Suprapubic skin (tissue), 4 donors: ENCODE measurements at places on chromosomes 12 and 14. TPM values are rescaled to one million over a fixed set of nuclear protein-coding genes. Genes with fewer than 3 reads are reported as not detected.

SPRYD4 gene
- total RNA-seq, result 4.8 TPM

AQP2 gene
- total RNA-seq, result 0.15 TPM

- no peaks in the 10 kb centered on the region for H3K27me3 ChIP-seq
- no peak overlapping the region for H3K4me3 ChIP-seq
- H3K4me1 ChIP-seq, result no peaks in the 10 kb centered on the region
- no peak overlapping the region for H3K27ac ChIP-seq
Measured at GRCh38 chr12:21576431-21576830, 28.2 kb downstream of the GYS2 start.

OR9K2 gene
- total RNA-seq, result not detected

GRCh38 chr12:65556676-65557437 lies 267.4 kb upstream of the HMGA2 start:
- peaks cover 8% of the 10 kb centered on the region for H3K27me3 ChIP-seq
- DNase-seq, result peak; percentile 78
- no peak overlapping the region for H3K4me3 ChIP-seq
- no peak overlapping the region for H3K27ac ChIP-seq
- H3K36me3 ChIP-seq, result no peaks in the 10 kb centered on the region

DNA sequence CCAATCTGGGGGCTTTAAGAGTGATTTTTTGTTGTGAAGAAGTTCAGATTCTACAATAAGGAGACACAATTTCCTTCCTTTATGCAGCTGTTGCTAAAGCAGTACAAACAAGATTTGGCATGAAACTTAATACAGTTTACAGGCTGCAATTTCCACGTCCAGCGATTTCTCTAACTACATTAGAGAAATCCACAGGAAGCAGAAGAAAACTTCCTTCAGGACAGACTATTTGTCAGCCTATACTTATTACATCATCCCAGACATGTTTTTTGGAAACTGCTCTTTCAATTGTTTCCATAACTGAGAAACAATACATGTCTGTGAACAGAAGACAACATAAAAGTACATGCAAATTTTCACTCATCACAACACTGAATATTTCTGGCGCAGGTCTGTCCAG lies 204.3 kb downstream of the TTC7B start:
- no peak overlapping the region for H3K27ac ChIP-seq
- H3K4me1 ChIP-seq, result no peaks in the 10 kb centered on the region
- no peaks in the 10 kb centered on the region for H3K27me3 ChIP-seq
- H3K36me3 ChIP-seq, result peaks cover 4% of the 10 kb centered on the region

ATG2B gene
- total RNA-seq, result 24.6 TPM

KRT79 gene
- total RNA-seq, result 48.8 TPM

DNA sequence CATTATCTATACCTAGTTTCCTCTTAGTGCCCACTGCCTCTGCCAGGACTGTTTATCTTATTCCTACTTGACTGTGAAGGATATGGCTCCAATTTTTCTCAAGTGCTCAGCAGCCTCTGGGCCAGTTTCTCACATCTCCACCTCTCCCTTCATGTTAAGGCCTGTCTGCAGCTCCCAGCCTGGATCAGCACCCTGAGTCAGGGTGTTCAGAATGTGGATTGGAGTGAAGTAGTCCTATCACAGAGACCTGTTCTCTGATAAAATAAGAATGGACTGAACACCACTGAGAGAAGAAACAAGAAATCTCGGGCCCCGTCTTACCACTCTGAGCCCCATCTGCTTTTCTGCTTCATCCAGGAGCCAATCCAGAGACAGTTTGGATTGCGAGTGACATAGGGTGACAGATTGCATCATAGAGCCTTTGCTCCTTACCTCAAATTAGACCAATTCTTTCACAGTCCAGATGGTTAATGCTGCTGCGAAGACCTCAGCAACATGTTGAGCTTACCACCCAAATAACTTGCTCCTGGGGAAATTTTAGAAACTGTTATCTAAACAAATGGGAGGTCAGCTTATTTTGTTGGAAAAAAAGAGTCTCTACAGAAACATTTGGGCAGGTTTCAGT lies 473.1 kb downstream of the PDZRN4 start:
- no peaks in the 10 kb centered on the region for H3K27me3 ChIP-seq
- DNase-seq, result no peak
- H3K4me1 ChIP-seq, result no peaks in the 10 kb centered on the region
- no peak overlapping the region for H3K4me3 ChIP-seq
- H3K27ac ChIP-seq, result no peak overlapping the region
- H3K36me3 ChIP-seq, result no peaks in the 10 kb centered on the region

DNA sequence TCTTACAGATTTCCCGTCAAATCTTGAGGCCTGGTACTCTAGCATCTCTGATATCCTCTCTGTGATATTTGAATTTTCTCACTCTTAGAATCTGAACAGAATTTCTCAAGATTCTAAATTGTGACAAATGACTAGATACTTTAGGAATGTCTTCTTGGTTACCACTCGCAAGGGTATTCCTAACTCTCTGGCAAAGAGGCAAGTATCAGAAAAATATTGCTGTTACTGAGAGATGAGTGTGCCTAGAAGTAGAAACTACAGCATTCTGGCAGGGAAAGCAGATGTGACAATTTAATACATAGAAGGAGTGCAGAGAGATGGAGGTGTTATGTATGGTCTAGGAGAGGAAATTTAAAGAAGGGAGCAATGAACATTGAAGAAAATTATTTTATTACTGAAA lies 467.8 kb downstream of the LRIG3 start:
- no peaks in the 10 kb centered on the region for H3K4me1 ChIP-seq
- DNase-seq, result no peak
- H3K27ac ChIP-seq, result no peak overlapping the region
- H3K27me3 ChIP-seq, result no peaks in the 10 kb centered on the region
- H3K4me3 ChIP-seq, result no peak overlapping the region
- H3K36me3 ChIP-seq, result no peaks in the 10 kb centered on the region

- H3K4me3 ChIP-seq, result no peak overlapping the region
- no peaks in the 10 kb centered on the region for H3K4me1 ChIP-seq
- DNase-seq, result no peak
Measured at GRCh38 chr12:127494961-127495915, 771.7 kb upstream of the TMEM132C start.

- no peak overlapping the region for H3K27ac ChIP-seq
- no peaks in the 10 kb centered on the region for H3K36me3 ChIP-seq
- no peak overlapping the region for H3K4me3 ChIP-seq
- peaks cover 4% of the 10 kb centered on the region for H3K4me1 ChIP-seq
- no peak for DNase-seq
Measured at GRCh38 chr14:56154321-56154720, 36.1 kb downstream of the PELI2 start.

KLHL33 gene
- not detected for total RNA-seq

DNA sequence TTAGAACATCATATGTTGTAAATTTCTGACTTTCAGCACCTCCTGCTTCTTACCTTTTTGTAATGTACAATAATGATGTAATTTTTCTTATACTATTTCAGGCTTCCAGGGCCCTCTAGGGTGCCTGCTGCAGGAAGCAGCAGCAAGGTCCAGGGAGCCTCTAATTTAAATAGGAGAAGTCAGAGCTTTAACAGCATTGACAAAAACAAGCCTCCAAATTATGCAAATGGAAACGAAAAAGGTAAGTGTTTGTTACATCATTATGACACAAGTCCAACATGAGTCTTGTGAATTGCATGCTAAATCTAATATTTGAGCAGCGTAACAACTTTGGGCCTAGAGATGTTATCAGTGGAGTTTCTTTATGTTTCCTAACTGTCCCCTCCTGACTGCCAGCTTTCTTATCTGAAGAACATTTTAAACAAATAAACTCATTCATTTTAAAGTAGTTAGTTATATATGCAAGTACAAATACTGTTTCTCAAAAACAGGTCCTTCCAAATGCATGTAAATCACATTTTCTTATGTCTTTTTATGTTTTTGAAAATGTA lies 167.6 kb downstream of the NAV3 start:
- H3K27me3 ChIP-seq, result no peaks in the 10 kb centered on the region
- no peak overlapping the region for H3K4me3 ChIP-seq
- no peak overlapping the region for H3K27ac ChIP-seq
- no peaks in the 10 kb centered on the region for H3K4me1 ChIP-seq
- no peak for DNase-seq

DNA sequence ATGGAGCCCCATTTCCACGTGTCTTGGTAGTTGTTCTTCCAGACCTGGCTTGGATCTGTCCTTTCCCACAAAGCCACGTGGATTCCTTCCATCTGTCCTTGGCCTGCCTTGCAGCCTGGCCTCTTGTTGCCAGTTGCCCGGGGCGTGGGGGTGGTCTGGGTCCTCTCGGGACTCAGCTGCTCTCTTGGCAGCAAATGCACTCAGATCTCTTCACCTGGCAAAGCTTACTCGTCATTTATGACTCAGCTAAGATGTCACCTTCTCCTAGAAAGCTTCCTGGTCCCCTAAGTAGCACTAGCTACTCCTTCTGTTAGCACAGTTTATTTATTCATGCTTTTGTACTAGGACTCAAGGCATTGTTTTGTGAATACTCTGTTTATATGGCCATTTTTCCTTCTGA lies 13.6 kb downstream of the PLEKHG3 start:
- no peaks in the 10 kb centered on the region for H3K27me3 ChIP-seq
- H3K36me3 ChIP-seq, result no peaks in the 10 kb centered on the region
- no peak for DNase-seq
- H3K4me3 ChIP-seq, result no peak overlapping the region
- H3K27ac ChIP-seq, result peak overlapping the region; percentile 78
- H3K4me1 ChIP-seq, result peaks cover 82% of the 10 kb centered on the region

SDR9C7 gene
- total RNA-seq, result 36.4 TPM

DNA sequence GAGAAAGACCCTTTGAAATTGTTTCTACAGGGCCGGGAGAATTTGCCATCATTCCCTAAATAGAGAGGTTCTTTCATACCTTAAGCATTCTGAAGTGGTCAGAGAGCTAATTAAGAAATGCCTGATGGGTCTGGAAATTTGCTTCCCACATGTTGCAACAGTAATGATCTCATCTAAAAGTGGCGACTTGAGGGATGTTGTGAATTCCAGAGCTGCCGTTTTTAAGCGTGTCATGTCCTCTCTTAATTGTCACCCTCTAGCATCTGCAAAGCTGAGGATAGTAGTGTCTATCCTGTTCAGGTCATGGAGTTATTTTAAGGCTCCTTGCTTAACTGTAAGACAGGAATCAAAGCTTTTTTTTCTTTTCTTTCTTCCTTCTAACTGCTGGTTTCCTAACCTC lies 60.4 kb downstream of the FOS start:
- peaks cover 47% of the 10 kb centered on the region for H3K4me1 ChIP-seq
- peak overlapping the region; percentile 87 for H3K27ac ChIP-seq
- no peak overlapping the region for H3K4me3 ChIP-seq
- no peaks in the 10 kb centered on the region for H3K36me3 ChIP-seq

DNA sequence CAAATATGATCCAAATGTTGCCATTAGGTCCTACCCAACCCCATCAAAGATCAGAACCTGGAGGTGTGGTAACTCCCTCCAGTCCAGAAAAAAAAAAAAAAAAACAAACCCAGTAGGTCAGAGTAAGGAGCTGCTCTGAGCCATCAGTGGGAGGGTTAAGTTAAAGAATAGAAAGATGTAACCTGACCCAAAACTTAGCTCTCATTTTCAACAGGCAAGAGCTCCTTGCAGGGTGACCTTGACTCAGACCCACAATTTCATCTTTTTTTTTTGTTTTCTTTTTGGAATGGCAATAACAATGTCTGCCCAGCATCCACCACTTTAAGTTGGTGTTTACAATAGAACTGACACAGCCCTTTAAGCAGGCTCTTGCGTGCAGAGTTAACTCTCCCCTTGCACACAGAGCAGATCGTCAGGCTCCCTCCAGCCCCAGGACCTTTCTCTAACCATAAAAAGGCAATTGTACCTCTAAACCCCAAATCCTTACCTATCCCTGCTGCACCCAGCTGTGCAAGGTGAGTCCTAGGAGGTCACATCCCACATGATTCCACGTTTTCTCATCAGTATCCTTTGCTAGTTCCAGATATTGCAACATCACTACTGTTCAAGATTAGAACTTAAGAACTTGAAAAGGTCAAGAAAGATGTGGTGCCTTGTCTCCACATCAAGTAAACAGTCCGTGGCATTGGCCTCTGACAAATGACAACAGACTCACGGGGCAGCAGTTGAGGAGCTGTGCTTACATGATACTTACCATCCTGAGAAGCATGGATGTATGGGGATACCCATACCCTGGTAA lies 178.6 kb upstream of the EEA1 start:
- H3K36me3 ChIP-seq, result no peaks in the 10 kb centered on the region
- H3K27ac ChIP-seq, result no peak overlapping the region
- no peaks in the 10 kb centered on the region for H3K27me3 ChIP-seq
- H3K4me1 ChIP-seq, result peaks cover 6% of the 10 kb centered on the region
- no peak overlapping the region for H3K4me3 ChIP-seq
- DNase-seq, result no peak

KIF5A gene
- 0.23 TPM for total RNA-seq

DNA sequence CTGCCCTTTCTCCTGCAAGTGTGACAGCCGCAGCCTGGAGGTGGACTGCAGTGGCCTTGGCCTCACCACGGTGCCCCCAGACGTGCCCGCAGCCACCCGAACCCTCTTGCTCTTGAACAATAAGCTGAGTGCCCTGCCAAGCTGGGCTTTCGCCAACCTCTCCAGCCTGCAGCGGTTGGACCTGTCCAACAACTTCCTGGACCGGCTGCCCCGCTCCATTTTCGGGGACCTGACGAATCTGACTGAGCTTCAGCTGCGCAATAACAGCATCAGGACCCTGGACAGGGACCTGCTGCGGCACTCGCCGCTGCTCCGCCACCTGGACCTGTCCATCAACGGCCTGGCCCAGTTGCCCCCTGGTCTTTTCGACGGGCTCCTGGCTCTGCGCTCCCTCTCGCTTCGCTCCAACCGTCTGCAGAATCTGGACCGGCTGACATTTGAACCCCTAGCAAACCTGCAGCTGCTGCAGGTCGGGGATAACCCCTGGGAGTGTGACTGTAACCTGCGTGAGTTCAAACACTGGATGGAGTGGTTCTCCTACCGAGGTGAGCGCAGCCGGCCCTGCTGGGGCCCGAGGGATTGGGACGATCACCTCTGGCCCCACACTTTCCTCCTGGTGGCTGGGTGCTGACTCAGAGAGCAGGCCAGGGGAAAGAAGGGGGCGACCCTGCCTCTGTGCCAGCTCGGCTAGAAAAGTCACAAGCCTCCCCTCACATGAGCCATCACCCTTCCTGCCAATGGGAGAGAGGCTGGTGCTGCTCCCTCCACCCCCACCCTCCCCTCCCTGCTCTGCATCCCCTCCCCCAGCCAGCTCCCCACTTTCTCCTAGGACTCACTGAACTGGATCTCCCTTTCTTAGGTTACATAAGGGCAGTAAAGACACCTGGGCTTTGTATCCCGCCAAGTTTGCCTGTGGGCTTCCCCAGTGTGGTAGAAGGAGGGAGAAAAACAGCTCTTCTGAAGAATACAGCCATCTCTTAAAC lies 10.9 kb downstream of the LRTM2 start:
- peaks cover 81% of the 10 kb centered on the region for H3K27me3 ChIP-seq
- no peak overlapping the region for H3K4me3 ChIP-seq
- DNase-seq, result no peak
- H3K4me1 ChIP-seq, result peaks cover 9% of the 10 kb centered on the region
- H3K27ac ChIP-seq, result no peak overlapping the region

- H3K27me3 ChIP-seq, result no peaks in the 10 kb centered on the region
- H3K4me3 ChIP-seq, result no peak overlapping the region
- H3K27ac ChIP-seq, result no peak overlapping the region
- no peaks in the 10 kb centered on the region for H3K4me1 ChIP-seq
- no peaks in the 10 kb centered on the region for H3K36me3 ChIP-seq
Measured at GRCh38 chr12:76186131-76186906, 101.8 kb upstream of the NAP1L1 start.

- H3K36me3 ChIP-seq, result no peaks in the 10 kb centered on the region
- peak overlapping the region; percentile 71 for H3K4me3 ChIP-seq
- DNase-seq, result no peak
Measured at GRCh38 chr12:82688596-82688995, 1.9 kb downstream of the TMTC2 start.
